ENCODE measurements at places on chromosomes 13 and 19. TPM values are rescaled to one million over a fixed set of nuclear protein-coding genes. Genes with fewer than 3 reads are reported as not detected.

DNA sequence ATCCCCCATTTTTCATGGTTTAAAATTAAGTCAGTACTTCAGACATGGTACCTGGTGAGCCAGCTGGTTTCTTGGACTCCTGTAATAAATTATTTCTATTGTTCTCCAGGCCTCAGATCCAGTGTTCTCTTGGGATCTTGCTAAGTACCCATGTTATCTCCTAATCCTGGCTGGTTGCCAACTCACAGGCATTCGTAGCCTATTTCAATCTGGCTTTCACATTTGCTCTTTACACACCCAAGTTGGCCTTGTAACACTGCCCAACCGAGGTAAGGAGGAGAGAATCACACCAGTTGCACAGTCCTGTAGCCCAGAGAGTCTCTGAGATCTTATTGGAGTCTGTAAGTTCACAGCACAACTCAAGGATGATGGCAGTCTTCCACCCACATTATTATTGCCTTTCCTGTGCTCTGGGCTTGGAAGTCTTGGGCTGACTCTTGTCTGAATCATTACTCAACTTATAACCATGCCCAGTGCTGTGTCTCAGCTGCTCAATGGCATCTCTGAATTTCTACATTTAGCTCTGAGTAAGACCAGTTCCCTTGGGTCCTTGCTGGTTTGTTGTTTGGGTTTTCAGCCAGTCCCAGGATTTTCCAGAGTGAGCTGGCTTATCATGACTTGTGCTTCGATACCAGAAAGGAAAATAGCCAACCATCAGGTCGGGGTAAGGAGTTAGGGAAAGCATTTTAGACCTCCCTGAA, 76.6 kb upstream of the KLF12 start:
- H3K27me3 ChIP-seq, result no peaks in the 10 kb centered on the region
- no peaks in the 10 kb centered on the region for H3K4me1 ChIP-seq
- DNase-seq, result no peak
- H3K4me3 ChIP-seq, result no peak overlapping the region
- H3K27ac ChIP-seq, result no peak overlapping the region

Gene TNFSF13B
- total RNA-seq, result 0.31 TPM

- no peaks in the 10 kb centered on the region for H3K27me3 ChIP-seq
- H3K4me3 ChIP-seq, result no peak overlapping the region
- peaks cover 4% of the 10 kb centered on the region for H3K4me1 ChIP-seq
- H3K27ac ChIP-seq, result no peak overlapping the region
- H3K36me3 ChIP-seq, result no peaks in the 10 kb centered on the region
These were observed 1392.9 kb downstream of the EFNB2 start for GRCh38 chr13:105142556-105142955.

Gene ABHD13
- 6.2 TPM for total RNA-seq

DNA sequence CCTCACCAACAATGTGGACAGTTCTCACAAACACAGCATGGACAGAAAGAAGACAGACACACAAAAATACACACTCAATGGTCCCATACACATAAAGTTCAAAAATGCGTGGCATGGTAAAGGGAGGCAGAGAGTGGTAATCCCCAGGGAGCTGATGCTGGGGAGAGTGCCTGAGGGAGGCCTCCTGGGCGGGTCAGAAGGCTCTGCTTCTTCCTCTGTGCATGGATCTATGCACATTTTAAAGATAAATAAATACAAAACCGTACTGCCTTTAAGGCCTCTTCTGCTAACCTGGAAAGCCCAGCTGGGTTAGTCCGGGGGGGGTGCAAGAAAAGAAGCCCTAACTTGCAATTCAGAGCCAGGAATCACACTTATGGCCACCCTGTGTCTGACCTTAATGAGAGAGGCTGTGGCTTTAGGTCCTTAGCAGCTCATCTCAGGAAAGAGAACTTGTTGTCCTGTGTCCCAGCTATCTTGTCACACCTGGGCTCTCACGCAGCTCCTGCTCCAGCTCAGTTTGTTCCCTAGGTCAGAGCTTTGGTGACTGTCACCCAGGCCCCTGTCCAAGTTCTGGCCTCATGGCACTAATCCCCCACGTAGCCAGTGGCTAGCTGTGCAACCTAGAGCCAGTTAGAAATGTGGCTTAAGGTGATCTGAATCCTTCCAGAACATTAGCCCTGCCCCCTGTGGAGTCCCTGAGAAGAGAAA, 28.5 kb downstream of the POP4 start:
- H3K27me3 ChIP-seq, result no peaks in the 10 kb centered on the region
- H3K4me1 ChIP-seq, result no peaks in the 10 kb centered on the region
- no peaks in the 10 kb centered on the region for H3K36me3 ChIP-seq
- no peak for DNase-seq
- H3K4me3 ChIP-seq, result no peak overlapping the region

DNA sequence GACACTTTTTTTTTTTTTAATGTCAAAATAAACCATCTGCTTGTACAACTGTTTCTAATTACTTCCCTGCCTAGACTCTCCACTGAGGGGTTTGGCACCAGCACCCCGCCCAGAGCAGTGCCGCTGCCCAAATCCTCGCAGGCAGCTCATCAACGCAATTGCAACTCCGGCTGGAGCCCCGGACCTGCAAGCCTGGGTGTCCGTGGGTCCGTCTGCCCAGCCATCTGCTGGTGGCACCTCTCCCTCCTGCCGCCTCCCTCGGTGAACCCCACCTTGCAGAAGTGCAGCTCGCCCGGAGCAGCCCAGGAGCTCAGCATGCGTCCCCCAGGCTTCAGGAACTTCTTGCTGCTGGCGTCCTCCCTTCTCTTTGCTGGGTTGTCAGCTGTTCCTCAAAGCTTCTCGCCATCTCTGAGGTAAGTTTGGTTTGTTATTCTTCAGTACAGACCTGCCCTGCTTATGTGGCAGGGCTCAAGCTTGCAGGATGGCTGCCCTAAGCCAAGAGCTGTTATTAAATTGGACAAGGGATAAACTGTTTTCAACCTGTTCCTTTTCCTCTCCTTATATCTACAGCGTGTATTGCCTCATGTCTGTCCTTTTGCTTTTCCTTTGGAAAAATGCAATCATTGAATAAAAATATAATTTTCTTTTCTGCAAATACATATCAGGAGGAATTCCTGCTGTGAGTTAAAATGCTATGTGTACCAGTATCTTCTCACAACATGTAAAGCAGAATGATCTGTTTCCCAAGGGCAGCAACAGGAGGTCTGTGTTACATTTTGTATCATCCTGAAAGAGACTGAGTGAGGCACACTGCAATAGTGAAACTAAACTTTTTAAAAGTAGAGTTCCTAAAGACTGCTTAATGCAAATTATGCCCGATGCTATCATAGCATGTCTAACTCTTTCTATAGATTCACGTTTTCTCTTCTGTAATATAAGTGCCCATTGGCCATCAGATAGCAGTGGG, at the start of gene ITGBL1:
Gene ITGBL1, plus strand, starts transcription at position 157 of the 967 bp plus-strand sequence. Its CDS starts 159 bp downstream, at position 316.
- no peaks in the 10 kb centered on the region for H3K36me3 ChIP-seq
- H3K4me3 ChIP-seq, result no peak within 1 kb of the TSS
- no peaks in the 10 kb centered on the region for H3K27me3 ChIP-seq

- no peaks in the 10 kb centered on the region for H3K4me1 ChIP-seq
- DNase-seq, result peak; percentile 95
- H3K27ac ChIP-seq, result no peak within 1 kb of the TSS
- H3K27me3 ChIP-seq, result no peaks in the 10 kb centered on the region
- peak within 1 kb of the TSS; percentile 47 for H3K4me3 ChIP-seq
- no peaks in the 10 kb centered on the region for H3K36me3 ChIP-seq
These were observed at the start of gene PLIN5 for GRCh38 chr19:4534836-4535658. TSS of gene PLIN5 (minus strand) at chr19:4535224. CDS start at chr19:4534074, 1,150 bp downstream.

Gene FAM216B
- not detected for total RNA-seq

GRCh38 chr13:32731576-32731975, 145.3 kb downstream of the PDS5B start:
- no peaks in the 10 kb centered on the region for H3K4me1 ChIP-seq
- DNase-seq, result no peak
- H3K36me3 ChIP-seq, result peaks cover 6% of the 10 kb centered on the region
- H3K27me3 ChIP-seq, result no peaks in the 10 kb centered on the region
- no peak overlapping the region for H3K27ac ChIP-seq

Gene LSR
- 152 TPM for total RNA-seq

Gene MAMSTR
- 1.4 TPM for total RNA-seq

Gene SIGLEC12
- not detected for total RNA-seq

Measured in H9 (cell line).